A549 treated with CpdA at 1 μM for 4 hours (cell line): ENCODE measurements at places on chromosomes 12 and 14. TPM values are rescaled to one million over a fixed set of nuclear protein-coding genes. Genes with fewer than 3 reads are reported as not detected.

Gene TAS2R9
- not detected in 5 replicates for total RNA-seq

Gene FITM1
- total RNA-seq: 0.13 TPM in 1 of 5 replicates, not detected in the others

Gene SFSWAP
- 27.1 to 32.4 TPM (median 29.8 TPM) in 5 replicates for total RNA-seq

Gene SLC6A13
- 0.21 to 0.66 TPM (median 0.51 TPM) in 4 of 5 replicates, not detected in the other for total RNA-seq

Gene GSC
- 0.23 to 0.68 TPM (median 0.44 TPM) in 5 replicates for total RNA-seq

Gene RDH12
- total RNA-seq: 0.06 to 0.13 TPM (median 0.07 TPM) in 3 of 5 replicates, not detected in the others

Gene TAS2R19
- 0.08 to 0.27 TPM (median 0.16 TPM) in 3 of 5 replicates, not detected in the others for total RNA-seq

Gene GOLGA5
- total RNA-seq: 21.7 to 33.6 TPM (median 28.5 TPM) in 5 replicates

Gene P2RX7
- total RNA-seq: not detected in 5 replicates

Gene SLC38A1
- 66.7 to 91.2 TPM (median 75.3 TPM) in 5 replicates for total RNA-seq

Gene LIN7A
- 0.33 to 0.55 TPM (median 0.43 TPM) in 5 replicates for total RNA-seq

Gene CLEC1A
- total RNA-seq: not detected in 5 replicates

Gene TMCC3
- 0.99 to 1.3 TPM (median 1.1 TPM) in 5 replicates for total RNA-seq

Gene GLT8D2
- 0.17 to 0.52 TPM (median 0.24 TPM) in 5 replicates for total RNA-seq

Gene MUCL1
- not detected in 5 replicates for total RNA-seq

Gene SOCS4
- total RNA-seq: 7.5 to 10.3 TPM (median 8.8 TPM) in 5 replicates

Gene SERPINA10
- 0.08 TPM in 1 of 5 replicates, not detected in the others for total RNA-seq

Gene TEX52
- total RNA-seq: not detected in 5 replicates

Gene ITPK1
- total RNA-seq: 45.4 to 52.4 TPM (median 48.3 TPM) in 5 replicates

Gene DAAM1
- total RNA-seq: 7.0 to 18.4 TPM (median 12.1 TPM) in 5 replicates

Gene KRT85
- not detected in 5 replicates for total RNA-seq

Gene CCER1
- not detected in 5 replicates for total RNA-seq

Gene KRT3
- 0.03 to 0.10 TPM in 2 of 5 replicates, not detected in the others for total RNA-seq

Gene PTHLH
- total RNA-seq: 35.4 to 41.5 TPM (median 39.0 TPM) in 5 replicates

Gene EPYC
- total RNA-seq: not detected in 5 replicates

Gene SSTR1
- not detected in 5 replicates for total RNA-seq

Gene EVL
- total RNA-seq: 18.7 to 29.0 TPM (median 20.6 TPM) in 5 replicates

Gene FAM90A1
- 0.06 to 0.14 TPM (median 0.09 TPM) in 4 of 5 replicates, not detected in the other for total RNA-seq

Gene CPSF6
- 60.4 to 81.4 TPM (median 66.6 TPM) in 5 replicates for total RNA-seq

Gene CPNE6
- total RNA-seq: not detected in 5 replicates

Gene IL31
- total RNA-seq: not detected in 5 replicates

Gene CHGA
- 0.77 to 2.1 TPM (median 1.5 TPM) in 5 replicates for total RNA-seq

Gene KSR2
- 0.66 to 0.83 TPM (median 0.68 TPM) in 5 replicates for total RNA-seq

Gene VTI1B
- total RNA-seq: 73.8 to 94.1 TPM (median 90.8 TPM) in 5 replicates

Gene FAM186B
- 0.08 to 0.15 TPM (median 0.11 TPM) in 5 replicates for total RNA-seq

Gene KRT71
- total RNA-seq: not detected in 5 replicates

Gene FGD4
- total RNA-seq: 0.98 to 2.5 TPM (median 1.8 TPM) in 5 replicates

Gene TMBIM4
- 47.6 to 52.7 TPM (median 49.2 TPM) in 5 replicates for total RNA-seq

Gene KRT2
- 0.03 TPM in 1 of 5 replicates, not detected in the others for total RNA-seq

Gene CLEC4D
- not detected in 5 replicates for total RNA-seq

Gene LMNTD1
- not detected in 5 replicates for total RNA-seq

Gene NGB
- not detected in 5 replicates for total RNA-seq

Gene ASB2
- total RNA-seq: 1.5 to 3.5 TPM (median 1.9 TPM) in 5 replicates

Gene PSMA6
- 256 to 295 TPM (median 261 TPM) in 5 replicates for total RNA-seq

Gene KCNH3
- total RNA-seq: 2.4 to 3.0 TPM (median 2.9 TPM) in 5 replicates

Gene LETMD1
- total RNA-seq: 23.3 to 35.2 TPM (median 25.5 TPM) in 5 replicates

Gene SLC4A8
- total RNA-seq: 1.1 to 2.3 TPM (median 1.2 TPM) in 5 replicates

Gene CRACR2A
- total RNA-seq: 1.4 to 1.9 TPM (median 1.6 TPM) in 5 replicates

Gene TMEM19
- 31.1 to 37.4 TPM (median 32.0 TPM) in 5 replicates for total RNA-seq

Gene CEBPE
- total RNA-seq: not detected in 5 replicates

Gene TAS2R31
- total RNA-seq: 0.08 to 0.13 TPM in 2 of 5 replicates, not detected in the others

Gene RFX4
- not detected in 5 replicates for total RNA-seq

Gene IAPP
- not detected in 5 replicates for total RNA-seq

Gene LYZ
- 0.11 to 0.64 TPM (median 0.35 TPM) in 3 of 5 replicates, not detected in the others for total RNA-seq

Gene CMTM5
- not detected in 5 replicates for total RNA-seq

Gene SERPINA12
- total RNA-seq: not detected in 5 replicates
